Activated CD4-positive, alpha-beta T cell treated with anti-CD3 and anti-CD28 coated beads for 48 hours (primary cell): ENCODE measurements at places on chromosomes 3 and 15.

DNA sequence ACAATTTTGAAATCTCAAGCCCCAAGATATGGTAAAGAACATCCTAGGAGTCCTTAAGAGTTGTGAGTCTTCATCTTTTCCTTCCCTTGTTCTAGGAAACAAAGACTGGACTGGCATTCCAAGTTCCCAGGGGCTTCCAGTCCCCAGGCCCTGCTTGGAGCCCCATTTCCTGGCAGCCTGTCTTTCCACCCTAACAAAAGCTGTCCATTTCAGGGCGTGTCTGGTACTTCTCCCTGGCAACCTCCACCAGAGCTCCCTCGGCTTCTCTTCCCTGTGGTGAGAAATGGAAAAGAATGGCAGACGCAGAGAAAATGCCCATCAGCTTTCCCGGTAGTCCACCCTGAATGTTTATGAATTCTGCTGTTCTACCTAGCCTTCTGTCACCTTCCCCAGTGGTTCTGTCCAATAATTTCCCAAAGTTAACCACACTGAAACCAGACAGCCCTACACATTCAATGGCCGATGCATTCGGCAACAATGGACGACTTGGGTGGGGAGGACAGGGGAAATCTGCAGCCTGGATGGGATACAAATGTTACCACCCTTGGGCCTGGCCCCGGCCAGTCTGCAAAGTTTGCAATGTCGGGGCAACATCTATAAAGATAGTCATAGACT is 6.8 kb downstream of the RAB6B start:
- no peak for DNase-seq

DNA sequence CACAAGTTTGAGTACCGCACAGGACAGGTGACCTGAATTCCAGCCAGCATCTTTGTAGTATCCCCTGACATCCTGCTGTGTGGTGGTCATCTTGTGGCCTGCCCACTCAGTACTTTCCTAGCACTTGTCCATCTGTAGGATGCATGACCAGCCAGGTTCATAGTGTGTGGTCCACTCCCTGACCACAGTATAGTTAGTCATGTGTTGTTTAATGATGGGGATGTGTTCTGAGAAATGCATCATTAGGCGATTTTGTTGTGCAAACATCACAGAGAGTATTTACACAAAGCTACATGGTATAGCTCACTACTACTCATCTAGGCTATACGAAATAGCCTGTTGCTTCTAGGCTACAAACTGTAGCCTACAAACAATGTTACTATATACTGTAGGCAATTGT is 16.9 kb upstream of the RBPMS2 start:
- no peak for DNase-seq

DNA sequence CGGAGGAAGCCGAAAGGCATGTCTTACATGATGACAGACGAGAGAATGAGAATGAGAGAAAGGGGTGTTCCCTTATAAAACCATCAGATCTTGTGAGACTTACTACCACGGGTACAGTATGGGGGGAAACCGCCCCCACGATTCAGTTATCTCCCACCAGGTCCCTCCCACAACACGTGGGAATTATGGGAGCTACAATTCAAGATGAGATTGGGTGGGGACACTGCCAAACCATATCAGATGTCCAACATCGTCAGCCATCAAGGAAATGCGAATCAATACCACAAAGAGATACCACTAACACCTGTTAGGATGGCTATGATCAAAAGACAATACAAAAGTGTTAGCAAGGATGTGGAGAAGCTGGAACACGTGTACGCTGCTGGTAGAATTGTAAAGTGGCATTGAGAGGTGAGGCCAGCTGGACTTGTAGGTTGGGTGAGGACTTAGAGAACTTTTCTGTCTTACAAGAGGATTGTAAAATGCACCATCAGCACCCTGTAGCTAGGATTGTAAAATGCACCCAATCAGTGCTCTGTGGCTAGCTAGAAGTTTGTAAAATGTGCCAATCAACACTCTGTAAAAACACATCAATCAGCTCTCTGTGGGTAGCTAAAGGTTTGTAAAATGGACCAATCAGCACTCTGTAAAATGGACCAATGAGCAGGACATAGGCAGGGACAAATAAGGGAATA is 37.5 kb downstream of the VGLL4 start:
- DNase-seq = no peak

DNA sequence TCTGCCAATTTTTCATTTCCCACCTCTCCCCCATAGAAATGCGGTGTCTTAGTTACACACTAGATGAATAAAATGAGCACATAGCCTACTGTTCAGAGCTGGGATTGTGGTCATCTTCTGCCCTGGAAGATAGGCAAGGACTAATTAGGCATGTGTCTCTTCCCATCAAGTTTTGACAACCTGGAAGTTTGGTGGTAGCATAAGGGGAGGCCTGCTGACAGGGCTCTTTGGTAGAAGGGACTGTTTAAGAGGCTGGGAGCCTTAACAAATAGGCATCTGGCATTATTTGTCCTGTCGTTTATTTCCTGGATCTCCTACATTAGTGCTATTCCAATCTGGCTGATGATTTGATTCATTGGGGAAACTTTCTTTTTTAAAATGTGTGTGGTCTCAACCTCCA is 512.3 kb downstream of the ZNF385D start:
- no peak for DNase-seq

DNA sequence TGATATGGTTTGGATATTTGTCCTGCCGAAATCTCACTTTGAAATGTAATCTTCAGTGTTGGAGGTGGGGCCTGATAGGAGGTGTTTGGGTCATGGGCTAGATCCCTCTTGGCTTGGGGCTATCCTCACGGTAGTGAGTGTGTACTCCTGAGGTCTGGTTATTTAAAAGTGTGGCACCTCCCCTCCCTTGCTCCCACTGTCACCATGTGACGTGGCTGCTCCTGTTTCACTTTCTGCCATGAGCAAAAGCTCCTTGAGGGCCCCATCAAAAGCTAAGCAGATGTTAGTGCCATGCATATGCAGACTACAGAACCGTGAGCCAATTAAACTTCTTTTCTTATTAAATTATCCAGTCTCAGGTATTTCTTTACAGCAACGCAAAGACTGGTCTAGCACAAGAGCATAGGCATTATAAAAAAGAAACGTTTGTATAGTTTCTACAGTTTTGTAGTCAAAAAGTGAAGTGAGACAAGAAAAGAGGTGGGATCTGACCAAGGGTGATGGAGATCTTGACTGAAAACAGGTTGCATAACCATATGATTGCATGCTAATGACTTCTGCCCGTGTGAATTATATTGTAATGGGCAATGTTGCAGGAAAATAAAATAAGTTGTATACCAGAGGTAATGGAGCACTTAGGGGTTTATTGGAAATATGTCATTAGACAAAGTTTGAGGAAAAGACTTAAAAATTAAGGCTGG is 28.5 kb upstream of the CLASP2 start:
- DNase-seq = no peak

DNA sequence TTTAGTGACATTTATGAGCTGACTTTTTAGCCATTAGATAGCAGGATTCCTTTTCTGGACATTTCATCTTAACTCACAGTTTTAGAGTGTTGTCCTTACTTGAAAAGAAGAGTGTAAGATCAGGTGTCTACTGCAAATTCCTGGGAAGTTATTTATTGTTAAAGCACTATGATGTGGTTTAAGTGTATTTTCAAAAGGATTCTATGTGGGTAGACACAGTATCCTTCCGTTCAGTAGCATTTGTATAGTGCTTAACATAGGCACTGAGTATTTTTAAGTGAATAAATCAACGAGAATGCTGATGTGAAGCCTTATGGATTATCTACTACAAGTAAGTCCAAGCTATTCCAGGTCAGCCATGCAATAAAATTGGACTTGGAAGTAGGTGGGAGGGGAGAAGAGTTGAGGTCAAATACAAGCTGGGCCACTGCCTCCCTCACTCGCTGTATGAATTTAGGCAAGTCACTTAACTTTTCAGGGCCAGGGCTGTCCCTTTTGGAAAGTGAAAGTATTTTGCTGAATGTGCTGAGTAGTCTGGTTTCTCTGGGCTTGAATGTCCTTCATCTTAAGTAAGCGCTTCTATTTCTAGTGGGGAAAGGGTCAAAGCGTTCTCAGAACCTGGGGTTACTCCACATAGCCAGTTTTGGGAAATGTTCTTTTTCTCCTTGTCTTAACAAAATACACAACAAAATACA is 48.6 kb downstream of the GAP43 start:
- no peak for DNase-seq

- no peak for DNase-seq
Measured at GRCh38 chr3:23112491-23112890, 90.6 kb upstream of the UBE2E2 start.

- DNase-seq = no peak
Measured at GRCh38 chr3:179263134-179263533, 12.2 kb upstream of the KCNMB3 start.

DNA sequence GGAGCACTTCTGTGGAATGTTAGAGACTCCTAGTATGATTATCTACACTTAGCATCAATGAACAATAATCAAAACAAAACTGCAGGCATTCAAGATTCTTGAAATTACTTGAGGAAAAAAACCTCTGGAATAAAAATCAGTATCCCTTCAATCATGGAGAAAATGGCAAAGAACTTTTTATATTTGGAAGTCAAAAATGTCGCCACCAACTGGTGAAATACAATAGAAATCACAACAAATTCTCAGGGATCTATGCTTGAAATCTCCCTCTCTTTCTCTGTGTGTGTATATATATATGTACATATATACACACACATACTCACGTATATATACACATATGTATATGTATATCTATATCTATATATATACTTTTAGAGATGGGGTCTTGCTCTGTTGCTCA is 378.9 kb upstream of the ALCAM start:
- DNase-seq = no peak

DNA sequence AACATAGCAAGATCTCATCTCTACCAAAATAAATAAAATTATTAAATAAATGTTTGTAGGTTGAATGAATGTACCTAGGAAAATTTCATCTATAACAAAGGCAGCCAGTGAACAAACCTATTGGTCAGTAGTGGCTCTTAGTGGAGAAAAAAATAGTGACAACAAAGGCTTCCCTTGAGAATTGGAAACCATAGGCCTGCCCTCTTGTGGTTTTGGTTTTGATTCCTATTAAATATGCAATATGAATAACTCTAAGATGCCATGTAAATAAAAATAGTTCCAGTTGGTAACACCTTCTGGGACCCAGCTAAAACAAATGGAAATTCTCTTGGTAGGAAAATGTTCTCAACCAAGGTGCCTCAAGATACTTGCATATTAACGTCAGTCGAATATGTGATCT is 145.7 kb upstream of the BFSP2 start:
- no peak for DNase-seq

GRCh38 chr3:55955891-55956477 is 468.9 kb upstream of the WNT5A start:
- DNase-seq = no peak

DNA sequence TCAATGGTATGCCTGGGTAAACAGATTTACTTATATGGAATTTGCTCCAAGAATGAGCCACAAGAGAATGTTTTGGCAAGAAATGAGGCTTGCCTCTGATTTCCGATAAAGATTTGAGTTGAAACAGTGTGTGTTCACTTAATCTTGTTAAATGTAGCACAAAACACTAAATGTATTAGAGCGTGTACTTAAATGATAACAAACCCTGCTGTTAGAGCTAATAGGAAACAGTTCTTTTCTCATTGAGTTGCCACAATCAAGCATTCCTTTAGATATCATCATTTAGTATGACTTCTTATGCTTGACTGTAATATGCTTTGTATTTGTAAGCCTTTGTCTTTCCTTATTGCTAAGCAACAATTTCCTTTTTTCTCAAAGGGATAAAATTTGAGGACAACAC is 353.6 kb upstream of the ZNF717 start:
- DNase-seq = no peak

DNA sequence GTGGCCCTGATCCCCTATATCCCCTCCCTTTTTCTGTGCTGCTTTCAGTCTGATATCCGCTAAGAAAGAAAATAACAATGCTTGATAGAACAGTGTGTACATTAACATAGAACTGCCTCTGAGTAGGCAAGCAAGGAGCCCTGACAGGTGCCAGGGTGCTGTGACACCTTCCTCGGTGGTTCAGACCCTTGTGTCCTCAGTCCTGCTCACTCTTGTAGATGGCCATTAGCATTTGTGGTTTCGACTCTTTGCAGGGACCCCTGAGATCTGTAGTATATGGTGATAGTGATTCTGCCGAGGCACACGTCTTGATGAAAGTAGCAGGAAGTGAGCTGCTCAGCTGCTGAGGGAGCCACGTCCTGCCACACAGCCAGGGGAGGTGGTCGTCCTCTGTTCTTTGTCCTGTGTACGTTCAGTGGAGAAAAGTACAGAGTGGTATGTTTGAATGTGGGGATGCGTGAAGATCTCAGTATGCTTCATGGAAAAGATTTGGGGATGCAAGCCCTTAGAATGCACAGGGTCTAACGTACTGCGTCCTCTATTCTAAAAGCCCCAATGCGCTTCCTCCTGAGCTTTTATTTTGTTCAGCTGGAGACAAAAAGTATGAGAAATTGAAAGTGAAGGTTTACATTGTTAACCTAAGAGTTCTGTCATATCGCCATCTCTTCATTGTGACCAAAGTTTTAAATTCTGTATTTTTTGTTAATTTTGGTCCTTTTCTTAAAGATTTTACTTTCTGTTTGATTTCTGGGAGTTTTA is 35.4 kb downstream of the PXYLP1 start:
- DNase-seq = peak; percentile 42

DNA sequence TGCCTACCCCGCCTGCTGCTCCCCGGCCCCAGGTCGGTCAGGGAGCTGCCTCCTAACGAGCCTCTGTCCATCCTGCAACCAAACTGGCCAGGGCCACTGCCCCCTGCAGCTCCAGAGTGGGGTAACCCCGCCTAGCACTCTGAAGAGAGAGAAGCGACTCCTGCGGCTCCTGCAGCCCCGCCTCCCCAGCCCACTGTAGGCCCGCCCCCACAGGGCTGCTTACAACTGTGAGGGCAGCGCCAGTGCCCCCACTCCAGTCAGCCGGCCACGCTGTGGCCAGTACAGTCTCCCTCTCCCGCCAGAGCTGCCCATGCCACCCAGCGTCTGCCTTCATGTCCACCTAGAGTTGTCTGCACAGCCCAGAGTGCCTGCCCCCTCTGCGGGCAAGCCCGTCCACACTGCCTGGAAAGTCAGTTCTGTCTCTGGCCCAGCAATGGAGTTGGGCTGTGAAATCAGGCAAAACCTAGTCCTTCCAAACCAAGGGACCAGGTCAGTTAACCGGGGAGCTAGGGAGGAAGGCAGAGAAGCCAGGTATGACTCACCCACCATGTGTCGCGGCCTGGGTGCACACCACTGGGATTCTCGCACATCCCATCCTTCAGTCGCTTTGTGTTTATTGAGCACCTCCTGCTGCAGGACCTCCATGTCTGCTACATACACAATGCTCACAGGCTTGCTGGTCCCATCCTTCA is 2.4 kb downstream of the UCN2 start:
- DNase-seq = peak; percentile 14

GRCh38 chr15:93168910-93169309 is 79.9 kb upstream of the RGMA start:
- DNase-seq = no peak

GRCh38 chr3:56725175-56725574 is 42.1 kb upstream of the TASOR start:
- peak; percentile 73 for DNase-seq

GRCh38 chr3:16665282-16665741 is 60.1 kb upstream of the DAZL start:
- DNase-seq = no peak

DNA sequence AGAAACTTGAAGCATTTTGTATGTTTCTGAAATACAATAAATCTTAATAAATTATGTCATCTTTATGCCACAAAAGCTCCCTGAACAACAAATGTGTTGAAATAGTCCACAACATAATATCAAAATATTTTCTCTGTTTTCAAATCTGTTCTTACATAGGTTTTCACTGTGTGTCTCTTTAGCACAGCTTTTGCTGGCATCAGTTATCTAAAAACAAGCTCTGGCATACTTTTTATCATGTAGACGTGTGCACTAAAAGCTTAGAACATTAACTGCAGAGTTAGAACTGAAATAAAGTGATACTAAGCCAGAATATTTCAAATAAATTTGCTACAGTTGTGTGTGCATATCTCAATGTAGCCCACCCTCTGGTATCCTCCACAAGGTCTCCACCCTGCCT is 41.8 kb upstream of the ALCAM start:
- no peak for DNase-seq
